ENCODE measurements at places on chromosomes 12 and 14.

DNA sequence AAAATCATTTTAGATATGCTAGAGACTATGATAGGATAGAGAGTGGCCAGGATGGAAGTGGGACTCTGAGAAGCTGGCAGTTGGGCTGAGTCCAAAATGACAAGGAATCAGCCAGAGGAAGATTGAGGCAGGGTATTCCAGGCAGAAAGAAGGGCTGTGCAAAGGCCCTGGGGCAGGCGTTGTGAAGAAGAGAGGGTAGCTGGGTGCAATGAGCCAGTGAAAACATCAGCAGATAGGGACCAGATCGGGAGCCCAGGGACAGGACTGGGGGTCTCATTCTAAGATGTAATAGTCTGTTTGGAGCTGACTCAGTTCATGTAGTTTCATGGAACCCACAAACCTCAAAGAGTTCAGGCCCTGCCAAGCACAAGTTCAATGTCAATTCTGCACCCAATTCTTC, 126.6 kb downstream of the KSR2 start:
- DNase-seq: no peak

GRCh38 chr12:77599782-77600467, 230.8 kb upstream of the NAV3 start:
- no peak for DNase-seq

GRCh38 chr14:35385042-35385839, 19.3 kb downstream of the NFKBIA start:
- no peak for DNase-seq

DNA sequence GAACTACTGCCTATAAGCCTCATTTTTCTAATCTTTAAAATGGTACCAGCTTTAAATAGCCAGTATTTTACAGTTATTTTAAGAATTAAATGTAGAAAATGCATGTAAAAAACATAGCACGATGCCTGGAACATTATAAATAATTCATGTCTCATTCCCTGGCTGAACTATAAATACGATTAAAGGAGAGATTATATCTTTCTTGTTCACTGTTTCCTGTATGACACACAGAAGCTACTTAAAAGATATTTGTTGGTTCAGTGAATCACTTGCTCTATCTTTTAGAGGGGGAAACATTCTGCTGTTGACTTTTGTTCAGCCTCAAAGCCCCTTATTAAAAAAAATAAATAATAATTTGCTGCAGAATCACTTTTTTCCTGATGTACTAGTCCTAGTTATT, 406.9 kb downstream of the LRFN5 start:
- DNase-seq: no peak

DNA sequence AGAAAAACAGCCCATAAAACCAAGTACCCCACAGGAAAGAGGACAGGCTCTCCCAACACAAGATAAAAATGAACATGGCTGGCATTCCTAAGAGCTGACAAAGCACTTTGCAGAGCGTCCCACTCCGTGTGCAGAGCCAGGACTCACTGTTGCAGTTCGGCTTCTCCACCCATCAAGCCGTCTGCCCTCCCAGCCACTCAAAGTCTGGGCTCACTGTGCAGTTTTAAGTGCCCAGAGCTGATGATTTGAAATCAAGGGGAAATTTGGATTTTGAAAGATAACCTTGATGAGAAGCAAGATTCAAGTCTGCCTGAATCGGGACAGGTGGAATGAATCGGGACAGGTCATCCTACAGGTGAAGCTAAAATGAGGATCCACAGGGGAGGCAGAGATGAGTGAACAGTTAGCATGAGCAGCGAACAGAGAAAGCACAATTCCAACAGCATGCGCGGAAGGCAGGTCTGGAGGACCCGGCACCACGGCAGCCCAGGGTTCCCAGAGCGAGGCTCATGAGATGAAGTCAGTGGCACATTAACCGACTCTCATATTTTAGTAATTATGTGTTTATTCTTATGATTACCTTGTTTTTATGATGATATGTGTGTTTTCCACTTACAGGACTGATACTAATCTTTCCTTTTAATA, 39.8 kb upstream of the GPR68 start:
- no peak for DNase-seq

DNA sequence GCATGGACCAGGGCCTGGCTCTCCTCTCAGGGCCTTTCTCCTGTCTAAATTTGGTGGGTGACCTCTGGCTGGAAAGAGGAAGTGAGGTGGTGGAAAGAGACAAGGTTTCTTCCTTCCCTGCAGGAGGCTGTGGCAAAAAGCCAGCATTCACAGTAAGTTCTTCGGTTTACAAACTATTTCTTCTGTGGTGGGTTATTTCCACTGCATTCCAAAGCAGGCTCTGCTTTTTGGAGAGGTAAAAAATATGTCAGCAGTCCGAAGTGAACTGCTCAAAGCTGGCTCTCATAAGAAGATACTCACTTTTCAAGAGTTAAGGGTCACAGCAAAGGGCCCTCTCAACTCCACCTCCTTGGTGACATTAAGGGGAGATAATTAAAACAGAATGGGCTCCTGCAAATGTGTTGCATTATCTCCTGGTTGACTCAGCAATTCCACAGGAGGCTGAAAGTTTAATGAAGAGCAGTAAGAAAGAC, 48.9 kb upstream of the POC1B start:
- DNase-seq: no peak

DNA sequence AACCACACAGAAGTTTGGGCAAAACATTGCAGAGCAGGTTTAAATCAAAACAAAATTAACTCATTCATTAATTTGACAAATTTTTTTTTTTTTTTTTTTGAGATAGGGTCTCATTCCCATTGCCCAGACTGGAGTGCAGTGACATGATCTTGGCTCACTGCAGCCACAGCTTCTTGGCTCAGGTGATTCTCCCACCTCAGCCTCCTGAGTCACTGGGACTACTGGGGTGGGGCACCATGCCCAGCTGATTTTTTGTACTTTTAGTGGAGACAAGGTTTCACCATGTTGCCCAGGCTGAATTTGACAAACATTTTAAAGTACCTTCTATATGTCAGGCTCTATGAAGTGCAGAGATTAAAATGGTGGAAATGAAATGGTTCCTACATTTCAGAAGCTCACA, 257.1 kb upstream of the NPAS3 start:
- no peak for DNase-seq

DNA sequence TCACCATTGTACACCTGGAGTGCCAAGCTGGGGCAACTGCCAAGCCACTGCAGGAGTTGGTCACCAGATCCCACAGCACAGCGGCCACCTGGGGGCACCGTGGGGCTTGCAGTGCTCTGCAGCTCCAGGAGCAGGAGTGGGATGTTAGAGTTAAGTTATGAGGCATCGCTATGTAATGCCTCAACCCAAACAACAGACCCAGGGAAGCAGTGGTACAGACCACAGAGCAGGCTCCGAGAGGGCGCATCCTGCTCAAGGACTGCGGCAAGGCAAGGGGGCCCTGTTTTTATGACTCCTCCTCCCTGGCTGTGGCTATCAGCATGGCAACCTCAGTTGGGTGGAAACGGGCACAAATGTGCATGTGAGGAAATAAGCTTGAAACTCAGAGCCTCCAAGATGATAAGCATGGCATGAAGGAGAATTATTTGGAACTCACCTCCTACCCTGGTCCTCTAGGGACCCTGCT, 63.1 kb downstream of the ARL6IP4 start:
- DNase-seq: peak; percentile 35

GRCh38 chr12:27733052-27733656, 22.5 kb downstream of the MRPS35 start:
- no peak for DNase-seq

GRCh38 chr14:98371141-98371540, 900.9 kb downstream of the BCL11B start:
- DNase-seq: no peak

- no peak for DNase-seq
These were observed 7.7 kb upstream of the SLC24A4 start for GRCh38 chr14:92315050-92315805.

DNA sequence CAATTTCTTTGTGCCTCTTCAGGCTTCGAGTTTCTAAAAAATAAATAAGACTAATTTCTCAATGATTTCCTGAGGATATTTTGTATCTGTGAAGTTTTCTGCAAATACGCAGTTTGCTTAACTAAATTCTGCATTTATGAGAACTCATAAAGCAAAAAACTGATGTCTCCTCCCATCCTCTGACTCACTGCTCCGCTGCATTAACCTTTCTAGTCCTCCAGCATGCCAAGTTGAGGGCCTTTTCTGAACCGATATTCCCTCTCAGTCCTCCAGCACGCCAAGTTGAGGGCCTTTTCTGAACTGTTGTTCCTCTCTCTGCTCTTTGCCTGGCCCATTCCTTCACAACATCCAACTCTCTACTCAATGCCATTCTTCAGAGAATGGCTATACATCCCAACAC, 3.2 kb downstream of the IPO8 start:
- no peak for DNase-seq

- DNase-seq: no peak
These were observed 80.8 kb downstream of the MYRFL start for GRCh38 chr12:69905801-69906200.

GRCh38 chr14:52010173-52010693, 20.9 kb downstream of the RTRAF start:
- no peak for DNase-seq

- DNase-seq: no peak
These were observed 113.1 kb upstream of the G2E3 start for GRCh38 chr14:30445852-30446251.

- no peak for DNase-seq
These were observed 23.1 kb upstream of the KCNK10 start for GRCh38 chr14:88346048-88346639.

DNA sequence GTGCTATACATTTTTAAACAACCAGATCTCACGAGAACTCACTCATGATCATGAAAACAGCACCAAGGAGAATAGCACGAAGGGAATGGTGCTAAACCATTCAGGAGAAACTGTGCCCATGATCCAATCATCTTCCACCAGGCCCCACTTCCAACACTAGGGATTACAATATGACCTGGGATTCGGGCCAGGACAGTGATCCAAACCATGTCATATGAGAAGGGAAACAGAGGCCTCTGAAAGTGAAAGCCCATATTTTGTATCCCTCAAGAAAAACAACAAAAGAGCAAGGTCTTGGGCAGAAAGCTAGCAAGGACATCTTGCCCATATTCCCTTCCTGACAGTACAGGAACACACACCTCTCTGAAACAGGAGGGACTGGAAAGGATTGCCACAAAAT, 163.9 kb upstream of the VASH1 start:
- no peak for DNase-seq

GRCh38 chr14:47148686-47149085, 497.1 kb upstream of the RPL10L start:
- no peak for DNase-seq

DNA sequence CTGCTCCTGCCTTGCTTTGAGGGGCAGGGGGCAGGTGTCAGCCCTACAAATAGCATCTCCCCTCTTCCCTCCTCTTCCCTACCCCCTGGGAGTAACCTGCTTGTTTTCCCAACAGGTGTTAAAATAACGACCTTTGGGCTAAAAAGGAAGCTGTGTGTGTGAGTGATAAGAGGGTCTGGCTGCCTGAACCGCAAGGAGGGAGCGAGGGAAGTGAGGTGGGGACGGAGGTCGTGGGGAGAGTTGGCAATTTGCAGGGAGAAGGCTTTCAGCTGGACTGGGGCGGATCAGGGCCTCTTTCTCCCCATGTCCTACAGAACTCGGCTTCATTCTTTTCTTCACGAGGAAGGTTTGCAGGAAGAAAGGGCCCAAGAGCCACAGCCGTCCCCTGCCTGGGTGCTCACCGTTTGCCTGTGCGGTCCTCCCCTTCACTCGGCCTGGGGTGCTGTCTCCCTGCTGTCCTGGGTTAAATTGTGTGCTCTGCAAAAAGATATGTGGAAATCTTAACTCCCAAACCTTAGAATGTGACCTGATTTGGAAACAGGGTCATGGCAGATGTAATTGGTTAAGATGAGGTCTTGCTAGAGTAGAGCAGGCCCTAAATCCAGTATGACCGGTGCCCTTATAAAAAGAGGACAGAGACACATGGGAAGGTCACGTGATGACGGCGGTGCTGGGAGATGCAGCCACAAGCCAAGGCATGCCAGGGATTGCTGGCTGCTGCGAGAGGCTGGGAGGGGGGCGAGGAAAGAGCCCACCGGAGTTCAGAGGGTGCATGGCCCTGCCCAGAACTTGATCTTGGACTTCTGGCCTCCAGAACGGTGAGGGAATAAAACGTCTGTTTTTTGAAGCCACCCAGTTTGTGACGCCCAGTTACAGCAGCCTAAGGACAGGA, 38.7 kb upstream of the NCOR2 start:
- DNase-seq: no peak

DNA sequence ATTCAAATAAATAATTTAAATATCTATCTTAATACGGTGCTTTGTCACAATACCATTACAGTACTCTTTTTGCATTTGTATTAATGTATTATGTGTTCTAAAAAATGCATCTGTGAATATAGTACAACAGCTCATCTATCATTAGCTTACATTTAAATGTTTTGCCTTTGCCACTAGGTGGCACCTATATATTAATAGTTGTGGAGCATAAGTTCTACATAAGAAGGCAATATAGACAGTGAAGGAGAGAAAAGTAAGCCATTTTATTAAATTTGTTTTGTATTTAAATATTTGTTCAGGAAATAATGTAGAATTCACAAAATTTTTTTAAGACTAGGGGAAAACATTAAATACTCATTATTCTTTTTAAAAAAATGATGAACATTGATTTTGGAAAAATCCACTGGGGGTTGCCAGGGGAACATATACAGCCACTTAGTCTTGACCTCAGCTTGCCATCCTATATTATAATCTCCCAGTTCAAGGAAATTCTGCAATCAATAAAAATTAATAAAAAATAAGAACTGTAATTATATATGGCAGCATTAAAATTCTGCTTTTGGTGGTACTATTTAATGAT, 9.8 kb downstream of the CCER1 start:
- DNase-seq: no peak

- no peak for DNase-seq
These were observed 10.1 kb downstream of the PSMB5 start for GRCh38 chr14:23024612-23025075.

GRCh38 chr12:81644503-81644902, 114.6 kb downstream of the PPFIA2 start:
- no peak for DNase-seq

- no peak for DNase-seq
These were observed 8.6 kb downstream of the VTI1B start for GRCh38 chr14:67665868-67666267.

GRCh38 chr12:65546528-65546927, 268.0 kb downstream of the MSRB3 start:
- DNase-seq: no peak

GRCh38 chr12:101777485-101777884, 38.2 kb upstream of the SYCP3 start:
- DNase-seq: no peak

DNA sequence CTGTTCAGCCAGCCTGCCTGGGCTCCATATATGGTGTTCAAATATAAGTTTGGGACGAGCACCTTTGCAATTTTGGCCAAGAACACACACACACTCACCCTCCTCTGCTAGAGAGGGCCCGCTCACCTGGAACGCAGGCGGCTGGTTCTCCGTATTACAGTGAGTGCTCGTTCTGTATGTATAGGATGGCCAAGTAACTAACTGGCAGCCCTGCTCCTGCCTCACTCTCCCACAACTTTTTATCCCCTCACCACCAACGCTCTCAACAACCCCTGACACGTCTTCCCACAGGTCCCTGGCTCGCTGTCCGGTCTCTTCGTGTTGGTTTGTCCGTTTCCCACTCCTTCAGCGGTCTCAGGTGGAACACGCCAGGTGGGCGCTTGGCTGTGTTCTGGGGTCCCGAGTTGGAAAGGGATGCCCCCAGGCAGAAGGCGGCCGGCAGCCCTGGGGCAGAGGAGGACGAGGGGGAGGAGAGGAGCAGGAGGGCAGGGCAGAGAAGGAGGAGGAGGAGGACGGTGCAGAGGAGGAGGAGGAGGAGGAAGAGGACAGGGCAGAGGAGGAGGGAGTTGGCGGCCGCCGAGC, 398 bp upstream of the MSRB3 start:
- no peak for DNase-seq
